Psoas muscle (tissue), 8 donors: ENCODE measurements at places on chromosomes 2 and 18. TPM values are rescaled to one million over a fixed set of nuclear protein-coding genes. Genes with fewer than 3 reads are reported as not detected.

- peak; percentile 77 for DNase-seq
Measured at GRCh38 chr2:176130147-176130956, 847 bp downstream of the HOXD8 start.

DNA sequence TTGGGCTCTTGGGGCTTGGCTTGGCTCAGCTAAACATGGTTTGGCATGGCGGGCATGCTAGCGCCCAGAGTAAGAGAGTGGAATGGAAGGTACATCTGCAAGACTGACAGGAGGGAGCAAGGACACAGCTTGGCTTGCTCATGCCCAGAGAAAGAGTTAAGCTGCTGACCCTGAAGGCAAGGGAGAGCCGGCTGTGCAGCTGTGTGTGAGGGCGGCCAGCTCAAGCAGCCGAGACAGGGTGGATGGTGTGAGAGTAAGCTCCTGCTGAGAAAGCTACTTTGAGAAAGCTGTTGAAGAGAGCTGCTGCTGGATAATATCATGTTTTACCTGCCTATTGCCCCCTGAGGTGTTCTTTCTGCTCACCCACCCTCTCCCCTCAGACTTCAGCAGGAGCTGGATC lies 135.6 kb downstream of the CCBE1 start:
- no peak for DNase-seq

Gene TTN
- total RNA-seq: 4,462 TPM

- no peak for DNase-seq
Measured at GRCh38 chr2:23545811-23546210, 160.8 kb downstream of the KLHL29 start.

Gene ABCG5
- total RNA-seq: not detected

- no peak for DNase-seq
Measured at GRCh38 chr2:134087371-134087921, 166.4 kb upstream of the MGAT5 start.

Gene C2orf42
- 7.7 TPM for total RNA-seq

DNA sequence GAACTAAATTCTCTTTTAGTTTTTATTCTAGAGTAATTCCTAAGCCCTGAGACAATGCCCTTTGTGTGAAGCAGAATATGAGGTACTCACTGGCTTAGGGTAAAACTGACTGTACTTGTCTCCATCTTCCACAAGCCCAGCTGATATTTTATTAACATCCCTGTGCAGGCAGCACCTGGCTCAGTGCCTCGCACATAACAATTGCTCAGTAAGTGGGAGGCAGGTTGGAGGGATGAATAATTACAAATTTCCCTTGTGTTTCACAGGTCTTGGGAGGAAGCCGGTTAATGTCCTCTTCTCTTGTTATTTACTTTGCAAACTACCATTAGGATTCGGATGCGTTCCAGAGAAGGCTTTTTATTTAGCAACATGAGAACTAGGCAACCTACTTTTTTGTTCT lies 249.8 kb upstream of the FSHR start:
- DNase-seq: no peak

DNA sequence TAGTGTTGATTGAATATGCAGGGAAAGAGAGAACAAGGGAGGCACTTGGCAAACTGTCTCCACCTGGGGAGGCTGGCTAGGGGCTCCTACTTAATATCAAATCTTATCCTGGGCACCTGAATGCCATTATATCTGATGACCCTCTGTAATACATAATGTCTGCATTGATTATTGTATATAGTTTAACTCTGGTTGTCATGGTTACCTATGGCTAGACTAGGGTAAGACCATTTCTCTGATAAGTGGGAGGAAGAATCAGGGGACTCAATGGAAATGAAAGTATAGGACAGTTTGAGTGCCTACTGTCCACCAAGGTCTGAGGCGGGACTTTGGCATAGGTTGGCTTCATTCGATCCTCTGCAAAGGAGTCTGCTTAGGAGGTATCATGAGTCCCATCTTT lies 7.2 kb upstream of the TET3 start:
- DNase-seq: no peak

GRCh38 chr2:154710685-154711084 lies 12.2 kb downstream of the KCNJ3 start:
- DNase-seq: no peak

- no peak for DNase-seq
Measured at GRCh38 chr2:14454202-14454601, 178.3 kb upstream of the LRATD1 start.

Gene NEB
- 4,041 TPM for total RNA-seq

DNA sequence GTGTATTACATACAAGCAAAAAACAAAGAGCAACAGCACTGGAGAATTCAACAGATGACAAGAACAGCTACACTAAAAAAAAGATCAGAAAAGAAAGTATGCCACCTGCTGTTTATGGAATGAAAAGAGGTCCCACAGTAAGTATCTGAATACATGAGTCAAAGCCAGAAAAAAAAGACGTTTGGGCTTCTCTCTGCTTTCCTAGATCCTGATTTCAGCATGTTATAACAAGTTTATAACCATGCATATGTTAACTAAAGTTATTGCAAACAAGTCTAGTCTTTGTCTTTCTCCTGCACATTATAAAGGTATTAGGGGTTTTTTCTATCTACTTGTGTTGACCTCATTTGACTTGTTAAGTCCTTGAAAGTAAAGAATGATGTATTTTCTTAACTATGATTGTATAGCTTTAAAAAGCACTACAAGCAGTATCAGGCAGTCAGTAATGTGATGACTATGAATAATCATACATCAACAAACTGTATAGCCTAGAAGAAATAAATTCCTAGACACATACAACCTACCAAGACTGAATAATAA lies 108.5 kb upstream of the COL5A2 start:
- no peak for DNase-seq

- no peak for DNase-seq
Measured at GRCh38 chr2:84217456-84217855, 241.6 kb downstream of the SUCLG1 start.

DNA sequence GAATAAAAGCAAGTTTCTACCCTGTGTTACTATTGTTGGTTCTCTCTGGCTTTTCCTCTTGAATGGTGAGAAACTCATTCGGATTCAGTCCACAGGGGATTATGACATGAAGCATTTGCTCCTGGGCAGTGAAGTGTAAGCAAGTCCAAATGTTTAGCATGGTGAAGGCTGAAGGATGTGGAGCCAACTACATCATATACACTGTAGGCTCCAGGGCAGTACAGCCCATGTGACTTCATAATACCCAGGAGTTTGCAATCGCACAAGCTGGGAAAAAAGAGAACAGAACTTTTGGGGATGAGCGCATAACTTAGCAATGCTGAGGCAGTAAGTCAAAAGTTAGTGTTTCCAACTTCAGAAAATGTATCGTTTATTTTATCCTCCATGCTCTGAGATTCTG lies 695.7 kb upstream of the POU3F3 start:
- no peak for DNase-seq

- no peak for DNase-seq
Measured at GRCh38 chr2:12612168-12612567, 104.6 kb upstream of the TRIB2 start.

Gene GAREM2
- total RNA-seq: 1.2 TPM

GRCh38 chr2:233373316-233373715 lies 19.0 kb downstream of the DGKD start:
- no peak for DNase-seq

DNA sequence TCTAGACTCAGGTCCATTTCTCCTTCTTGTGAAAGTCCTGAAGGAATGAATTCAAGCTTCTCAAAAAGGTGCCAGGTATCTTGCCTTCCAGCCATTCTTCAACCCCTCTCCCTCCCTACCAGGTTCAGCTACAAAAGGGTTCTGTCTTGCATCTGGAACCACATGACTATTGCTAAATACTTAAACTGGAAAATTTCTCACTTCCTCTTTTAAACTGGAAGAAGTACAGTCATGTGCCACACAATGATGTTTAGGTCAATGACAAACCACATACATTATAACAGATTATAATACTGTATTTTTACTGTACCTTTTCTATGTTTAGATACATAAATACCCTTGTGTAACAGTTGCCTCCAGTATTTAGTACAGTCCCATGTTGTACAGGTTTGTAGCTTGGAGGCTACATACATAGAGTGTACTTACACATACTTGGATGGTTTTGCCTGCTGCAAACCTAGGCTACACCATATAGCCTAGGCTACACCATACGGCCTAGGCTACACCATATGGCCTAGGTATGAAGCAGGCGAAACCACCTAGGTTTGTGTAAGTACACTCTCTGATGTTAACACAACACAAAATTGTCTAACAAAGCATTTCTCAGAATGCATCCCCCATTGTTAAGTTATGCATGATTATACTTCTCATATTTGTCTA lies 142.0 kb upstream of the DNMT3A start:
- no peak for DNase-seq

DNA sequence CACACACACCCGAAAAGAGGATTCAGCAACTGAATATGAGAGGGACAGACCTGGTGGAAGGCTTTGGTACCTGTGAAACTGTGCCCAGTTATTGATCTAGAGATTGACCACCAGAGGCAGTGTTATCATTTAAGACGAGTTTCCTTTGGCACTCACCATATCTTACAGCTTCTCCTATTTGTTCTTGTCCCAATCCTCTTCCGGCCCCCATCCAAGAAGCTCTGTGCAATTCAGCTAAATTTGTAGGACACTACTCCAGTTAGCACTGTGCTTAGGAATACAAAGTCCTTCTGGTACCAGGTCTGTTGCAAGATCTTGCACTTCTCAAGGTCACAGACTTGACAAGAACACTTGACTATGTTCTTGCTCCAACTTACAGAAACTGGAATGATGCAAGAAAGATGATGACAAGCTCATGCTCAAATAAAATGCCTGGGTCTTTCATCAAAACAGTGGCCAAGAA lies 177.7 kb downstream of the TMEM247 start:
- no peak for DNase-seq

DNA sequence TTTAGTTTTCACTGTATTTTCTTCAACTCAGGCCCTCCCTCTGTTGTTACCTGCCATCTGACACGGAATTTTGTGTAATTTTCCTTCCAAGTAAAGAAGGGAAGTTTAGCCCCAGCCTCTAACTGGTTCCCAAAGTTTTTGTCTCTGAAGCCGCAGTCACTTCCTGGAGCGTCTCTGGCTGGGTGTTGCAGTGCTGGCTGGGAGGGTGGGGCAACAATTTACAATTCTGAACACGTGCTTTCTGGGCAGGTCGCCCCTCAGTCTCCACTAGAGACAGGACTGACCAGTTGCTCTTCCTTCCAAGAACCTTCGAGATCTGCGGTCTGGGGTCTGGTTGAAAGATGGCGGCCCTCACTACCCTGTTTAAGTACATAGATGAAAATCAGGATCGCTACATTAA lies 3.5 kb downstream of the CNDP2 start:
- peak; percentile 83 for DNase-seq

- DNase-seq: no peak
Measured at GRCh38 chr18:55069497-55069896, 110.2 kb upstream of the CCDC68 start.

DNA sequence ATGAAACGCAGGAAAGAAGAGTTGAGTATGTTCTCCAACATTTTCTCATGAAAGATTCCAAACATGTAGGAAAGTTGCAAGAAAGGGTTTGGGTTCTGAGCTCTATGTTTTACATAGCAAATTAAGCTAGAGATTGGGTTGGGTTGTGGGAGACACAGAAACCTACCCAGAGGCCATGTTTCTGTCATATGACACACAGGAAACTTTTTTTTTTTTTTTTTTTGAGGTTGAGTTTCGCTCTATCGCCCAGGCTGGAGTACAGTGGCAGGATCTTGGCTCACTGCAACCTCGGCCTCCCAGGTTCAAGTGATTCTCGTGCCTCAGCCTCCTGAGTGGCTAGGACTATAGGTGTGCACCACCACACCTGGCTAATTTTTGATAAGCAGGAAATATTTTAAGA lies 57.6 kb downstream of the DOCK10 start:
- DNase-seq: no peak

GRCh38 chr2:64748147-64748546 lies 94.4 kb upstream of the SERTAD2 start:
- no peak for DNase-seq

- DNase-seq: peak; percentile 75
Measured at GRCh38 chr2:218852911-218853667, 6.5 kb upstream of the WNT6 start.

Gene RASGRP3
- 19.7 TPM for total RNA-seq

DNA sequence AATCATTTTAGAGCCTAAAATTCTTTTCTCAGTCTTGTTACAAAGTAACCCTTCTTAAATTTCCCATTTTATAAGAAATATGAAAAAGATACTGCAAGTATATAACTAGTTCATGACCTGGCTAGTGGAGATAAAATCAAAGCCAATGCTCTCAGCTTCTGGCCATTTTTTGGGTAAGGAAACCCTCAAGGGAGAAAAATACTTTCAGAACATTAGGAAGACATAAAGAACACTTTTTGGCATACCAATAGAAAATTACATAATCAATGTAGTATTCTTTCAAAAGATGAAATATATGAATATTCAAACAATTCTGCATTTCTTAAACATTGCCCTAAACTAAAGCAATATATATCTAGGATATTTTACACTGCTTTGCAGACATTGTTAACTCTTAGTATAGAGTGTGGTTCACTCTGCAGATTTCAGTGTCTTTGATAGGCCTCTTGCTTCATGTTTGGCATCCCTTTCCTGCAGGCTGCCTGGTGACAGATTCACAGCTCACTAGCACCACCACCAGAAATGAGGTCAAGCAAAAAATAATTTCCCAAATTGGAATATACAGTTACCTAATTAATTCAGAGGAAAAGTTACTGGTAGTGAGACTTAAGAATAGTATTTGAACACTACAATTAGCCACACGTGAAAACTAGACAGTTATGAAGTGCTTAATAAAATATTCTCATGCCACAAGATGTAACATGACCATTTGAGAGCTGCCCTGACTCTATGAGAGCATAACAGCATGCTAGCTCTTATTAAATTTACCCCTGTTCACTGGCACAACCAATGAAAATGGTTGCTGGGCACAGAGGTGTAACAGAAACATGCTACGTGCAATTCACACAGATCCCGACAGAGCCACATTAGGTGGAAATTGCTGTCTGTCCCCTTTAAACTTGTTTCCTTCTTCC lies 36.0 kb downstream of the PAIP2B start:
- no peak for DNase-seq

DNA sequence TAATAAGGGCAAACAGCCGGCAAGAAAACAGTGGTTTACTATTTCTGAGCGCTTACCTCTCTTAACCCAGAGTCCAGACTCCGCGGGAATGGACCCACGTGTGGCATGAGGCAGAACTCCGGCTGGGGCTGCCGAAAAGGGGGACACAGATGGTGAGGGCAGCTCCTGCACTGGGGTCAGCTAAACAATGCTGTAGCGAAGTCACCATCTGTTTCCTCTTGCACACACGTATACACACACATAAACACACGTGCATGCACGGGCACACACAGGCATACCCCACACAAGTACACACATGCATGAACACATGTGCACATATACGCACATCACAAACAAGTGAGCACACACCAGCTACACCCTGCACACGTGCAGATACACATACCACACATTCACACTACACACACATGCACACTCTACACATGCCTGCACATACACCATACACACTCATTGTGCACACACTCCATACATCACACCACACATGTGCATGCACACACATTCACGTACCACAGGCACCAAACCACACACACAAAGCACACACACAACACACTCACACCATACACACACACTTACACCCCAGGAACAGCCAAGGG lies 105.9 kb upstream of the ID2 start:
- DNase-seq: no peak

GRCh38 chr2:2536416-2537056 lies 205.5 kb upstream of the MYT1L start:
- no peak for DNase-seq

Gene CDKL4
- 0.44 TPM for total RNA-seq

Gene DRC1
- total RNA-seq: 0.15 TPM
